ENCODE measurements at places on chromosomes 7 and 10.
A peak's percentile ranks its signal among the peaks of the same experiment; 100 is the strongest.

- no peak for DNase-seq
Observed at GRCh38 chr10:133590970-133591359, 25.6 kb upstream of the SYCE1 start.

DNA sequence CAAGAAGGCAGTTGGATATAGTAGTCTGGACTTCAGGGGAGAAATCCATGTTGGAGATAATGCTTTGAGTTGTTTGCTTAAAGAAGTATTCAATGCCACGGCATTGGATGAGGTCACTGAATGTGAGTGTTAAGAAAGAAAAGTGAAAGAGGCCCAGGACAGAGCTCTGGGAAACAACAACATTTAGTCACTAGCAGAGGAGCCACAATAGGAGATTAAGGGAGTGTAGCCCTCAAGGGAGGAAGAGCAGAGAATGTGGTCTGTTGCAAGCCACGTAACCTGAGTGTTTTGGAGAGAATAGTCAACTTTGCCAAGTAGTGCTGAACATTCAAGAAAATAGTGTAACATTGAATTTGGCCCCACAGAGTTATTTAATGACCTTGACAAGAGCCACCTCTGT, 114.7 kb downstream of the MYO3A start:
- DNase-seq, result no peak

DNA sequence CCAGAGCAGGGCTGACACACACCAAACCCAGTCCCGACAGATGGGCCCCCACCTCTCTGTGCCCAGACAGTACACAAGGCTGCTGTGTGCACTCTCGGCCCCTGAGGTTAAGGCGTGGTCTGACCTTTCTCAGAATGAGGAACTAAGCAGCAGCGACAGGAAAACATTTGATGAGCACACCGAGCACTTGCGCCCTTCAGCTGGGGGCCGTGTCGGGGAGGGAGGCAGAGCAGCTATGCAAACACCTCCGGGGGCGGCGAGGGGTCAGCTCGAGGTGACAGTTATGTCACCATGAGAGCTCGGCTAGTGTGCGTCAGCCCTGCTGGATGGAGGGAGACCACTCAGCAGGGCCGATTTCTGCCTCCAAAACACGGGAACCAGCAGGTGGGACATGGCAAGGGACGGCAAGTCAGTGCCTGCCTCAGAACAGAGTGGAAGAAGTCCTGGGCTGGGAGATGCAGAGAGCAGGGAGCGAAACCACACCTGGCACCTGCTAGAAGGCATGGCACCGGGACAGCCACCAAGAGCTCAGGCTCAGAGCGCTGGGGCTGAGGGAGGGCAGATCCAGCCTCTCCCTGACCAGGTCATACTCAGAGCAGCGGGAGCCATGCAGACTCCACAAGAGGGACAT, 57.4 kb downstream of the CHST15 start:
- DNase-seq, result peak; percentile 87

DNA sequence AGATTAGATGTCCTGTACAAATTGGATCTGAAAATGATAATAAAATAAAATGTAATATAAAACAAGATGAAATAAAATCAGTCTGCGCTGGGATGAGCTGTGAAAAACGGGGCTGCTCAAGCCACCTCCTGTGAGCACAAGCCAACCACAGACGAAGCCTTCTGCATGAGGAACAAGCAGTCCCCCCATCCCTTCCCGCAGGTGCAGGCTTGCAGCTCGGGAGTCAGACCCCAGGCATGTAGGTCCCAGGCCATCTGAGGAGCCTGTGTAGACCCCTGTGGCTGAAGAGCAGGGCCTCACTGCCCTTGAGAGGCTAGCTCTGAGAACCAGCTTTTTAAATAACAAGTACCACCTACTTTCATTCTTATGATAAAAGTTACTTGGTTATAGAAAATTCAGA, 123.4 kb downstream of the TNS3 start:
- no peak for DNase-seq

DNA sequence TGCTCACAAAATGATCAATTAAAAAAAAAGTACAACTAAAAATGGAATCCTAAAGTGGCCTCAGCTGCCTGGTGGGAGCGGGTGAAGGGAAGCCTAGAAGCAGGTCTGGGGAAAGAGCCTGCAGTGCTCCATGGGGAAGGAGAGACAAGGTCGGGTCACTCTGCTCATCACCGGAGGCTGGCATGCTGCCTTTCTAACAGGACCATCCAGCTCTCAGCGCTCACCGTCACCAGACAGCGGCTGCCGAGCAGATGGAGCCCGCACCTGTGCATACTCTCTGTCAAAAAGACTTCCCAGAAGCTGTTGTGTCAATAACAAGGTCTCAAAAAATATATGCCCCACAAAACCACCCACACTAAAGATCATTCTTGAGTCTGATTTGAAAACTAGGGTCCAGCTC, 112.8 kb downstream of the BAMBI start:
- no peak for DNase-seq

- DNase-seq, result no peak
Observed at GRCh38 chr7:128837521-128837921, 7.3 kb downstream of the FLNC start.

GRCh38 chr10:106355450-106355849, 809.1 kb downstream of the SORCS1 start:
- no peak for DNase-seq

- no peak for DNase-seq
Observed at GRCh38 chr10:55263327-55263726, 462.3 kb upstream of the PCDH15 start.

DNA sequence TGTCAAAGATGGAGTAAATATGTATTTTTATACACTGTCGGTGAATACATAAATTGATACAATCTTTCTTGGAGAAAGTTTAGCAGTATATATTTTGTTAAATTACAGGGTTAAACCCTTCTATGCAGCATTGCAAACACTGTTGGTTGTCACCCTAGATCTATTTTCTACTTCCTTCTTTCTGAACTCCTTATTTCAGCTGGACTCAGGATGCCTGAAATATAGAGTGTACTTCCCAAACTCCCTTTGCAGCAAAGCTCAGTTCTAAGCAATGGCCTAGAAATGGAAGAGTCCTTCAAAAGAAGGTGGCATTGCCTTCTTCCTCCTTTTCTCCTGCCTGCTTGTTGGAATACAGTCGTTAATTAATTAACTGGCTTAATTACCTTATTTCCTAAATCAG, 20.6 kb downstream of the CUBN start:
- no peak for DNase-seq

DNA sequence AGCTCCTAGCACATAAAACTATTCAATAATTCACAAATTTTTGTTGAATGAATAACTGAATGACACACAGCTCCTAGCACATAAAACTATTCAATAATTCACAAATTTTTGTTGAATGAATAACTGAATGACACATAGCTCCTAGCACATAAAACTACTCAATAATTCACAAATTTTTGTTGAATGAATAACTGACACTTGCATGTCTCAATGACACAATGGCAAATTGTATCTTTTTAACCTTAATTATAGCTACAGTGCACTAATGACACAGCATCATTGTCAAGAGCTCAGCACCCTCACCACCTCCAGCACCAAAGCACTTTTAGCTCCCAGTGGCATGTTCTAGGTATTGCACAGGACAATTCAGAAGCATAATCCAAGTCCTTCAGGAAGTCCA, 131.6 kb downstream of the PDE1C start:
- DNase-seq, result no peak

- no peak for DNase-seq
Observed at GRCh38 chr7:155455776-155456737, 1.9 kb upstream of the EN2 start.

DNA sequence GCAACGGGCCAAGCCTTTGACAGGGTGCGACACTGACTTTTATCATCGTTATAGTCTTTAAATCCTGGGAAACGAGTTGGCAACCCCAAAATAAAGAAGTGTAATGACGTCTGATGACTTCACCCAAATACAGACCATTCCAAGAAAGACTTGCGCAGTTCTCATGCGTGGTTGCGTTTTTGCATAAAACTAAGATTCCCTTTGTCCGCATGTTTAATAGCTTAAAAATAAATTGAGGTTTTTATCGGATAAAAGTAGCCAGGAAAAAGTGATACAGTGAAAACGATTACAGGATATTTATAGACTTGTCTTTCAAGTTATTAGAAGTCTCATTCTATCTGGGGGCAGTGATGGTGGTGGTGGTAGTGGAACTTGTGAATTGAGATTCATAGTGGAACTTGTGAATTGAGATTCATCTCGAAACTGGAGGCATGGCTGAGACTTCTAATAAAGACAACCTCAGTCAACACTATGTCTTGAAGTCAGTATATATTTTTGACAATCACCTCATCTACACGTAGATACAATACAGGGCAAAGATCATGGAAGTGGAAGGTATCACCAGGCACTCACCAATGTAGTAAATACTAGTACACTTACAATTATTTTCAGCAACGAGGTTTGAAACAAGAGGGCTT, 1.2 kb upstream of the NAMPT start:
- DNase-seq, result peak; percentile 42

DNA sequence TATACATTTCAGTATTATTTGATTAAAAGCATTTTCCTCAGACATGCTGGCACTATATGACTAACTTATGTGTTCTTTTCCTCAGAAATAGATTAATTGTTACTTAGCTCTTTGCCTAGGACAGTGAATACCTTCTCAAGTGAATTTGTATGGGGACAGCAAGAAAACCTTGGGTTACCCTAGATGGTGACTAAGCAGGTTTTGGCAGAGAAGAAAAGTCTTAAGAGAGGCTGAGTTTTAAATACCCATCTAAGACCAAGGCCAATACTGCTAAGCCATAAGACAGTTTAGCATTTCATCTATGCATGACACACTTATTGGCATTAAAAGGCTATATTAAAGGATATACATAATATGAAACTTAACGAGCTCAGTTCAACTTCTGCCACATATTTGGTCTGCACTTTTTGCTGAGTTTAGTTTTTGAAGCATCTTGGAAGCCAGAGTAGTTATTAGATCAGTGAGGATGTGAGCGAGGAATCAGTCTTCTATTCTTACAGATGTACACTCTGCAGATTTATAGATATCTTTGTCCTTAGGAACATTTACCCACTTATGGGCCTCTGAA, 54.6 kb upstream of the FAM3C start:
- DNase-seq, result no peak

- DNase-seq, result no peak
Observed at GRCh38 chr10:109698086-109698485, 225.2 kb downstream of the XPNPEP1 start.

DNA sequence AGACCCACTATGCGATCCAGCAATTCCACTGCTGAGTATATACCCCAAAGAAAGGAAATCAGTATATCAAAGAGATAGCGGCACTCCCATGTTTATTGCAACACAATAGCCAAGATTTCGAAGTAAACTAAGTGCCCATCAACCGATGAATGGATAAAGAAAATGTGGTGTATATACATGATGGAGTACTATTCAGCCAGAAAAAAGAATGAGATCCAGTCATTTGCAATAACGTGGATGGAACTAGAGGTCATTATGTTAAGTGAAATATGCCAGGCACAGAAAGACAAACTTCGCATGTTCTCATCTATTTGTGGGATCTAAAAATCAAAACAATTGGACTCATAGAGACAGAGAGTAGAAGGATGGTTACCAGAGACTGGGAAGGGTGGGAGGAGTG, 7.1 kb upstream of the NMT2 start:
- no peak for DNase-seq

DNA sequence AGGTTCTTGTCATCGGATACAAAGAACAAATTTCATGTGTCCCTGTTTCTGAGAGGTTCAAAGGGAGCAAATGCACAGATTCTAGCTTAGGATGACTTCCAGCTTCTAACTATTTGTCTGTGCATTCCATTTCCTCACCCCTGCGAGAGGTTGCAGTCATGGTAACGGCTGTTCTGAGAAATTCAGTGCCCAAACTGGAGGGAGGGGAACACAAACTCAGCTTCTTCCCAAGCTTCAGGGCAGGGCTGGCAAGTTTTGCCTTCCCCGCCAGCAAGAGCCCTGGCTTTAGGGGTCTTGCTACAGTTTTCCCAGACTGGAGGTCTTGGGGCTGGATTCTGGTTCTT, 11.1 kb downstream of the FAS start:
- no peak for DNase-seq

DNA sequence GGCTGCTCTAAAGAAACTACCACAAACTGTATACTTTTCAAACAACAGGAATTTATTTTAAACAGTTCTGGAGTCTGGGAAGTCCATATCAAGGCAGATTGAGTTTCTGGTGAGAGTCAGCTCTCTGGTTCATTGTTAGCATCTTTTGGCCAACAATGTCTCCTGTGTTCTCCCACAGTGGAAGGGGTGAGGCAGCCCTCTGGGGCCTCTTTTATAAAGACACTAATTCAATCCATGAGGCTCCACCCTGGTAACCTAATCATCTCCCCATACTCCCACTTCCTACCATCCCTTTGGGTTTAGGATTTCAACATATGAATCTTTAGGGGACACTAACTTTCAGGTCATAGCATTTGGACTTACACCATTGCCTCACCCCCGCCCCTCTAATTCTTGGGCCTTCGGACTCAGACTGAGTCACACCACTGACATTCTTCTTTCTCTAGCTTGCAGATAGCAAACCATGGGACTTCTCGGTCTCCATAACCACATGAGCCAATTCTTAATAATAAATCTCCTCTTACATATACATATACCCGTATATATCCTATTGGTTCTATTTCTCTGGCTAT, 64.3 kb upstream of the ANTXRL start:
- DNase-seq, result no peak

- DNase-seq, result no peak
Observed at GRCh38 chr10:112221545-112221944, 38.0 kb upstream of the GPAM start.

GRCh38 chr7:37039131-37039749, 314.9 kb upstream of the AOAH start:
- no peak for DNase-seq

GRCh38 chr10:7458556-7458955, 47.7 kb upstream of the SFMBT2 start:
- DNase-seq, result no peak

Data from stimulated activated naive B cell treated with anti-CD40 and anti-IgM and Interleukin-4, amounts not matched to agents 10 μg/mL and 1 μg/mL and 100 μg/mL, for 72 hours (primary cell).